ENCODE measurements at places on chromosomes 6 and 20.

GRCh38 chr20:33082546-33082945 lies 3.1 kb downstream of the BPIFB4 start:
- DNase-seq: no peak

DNA sequence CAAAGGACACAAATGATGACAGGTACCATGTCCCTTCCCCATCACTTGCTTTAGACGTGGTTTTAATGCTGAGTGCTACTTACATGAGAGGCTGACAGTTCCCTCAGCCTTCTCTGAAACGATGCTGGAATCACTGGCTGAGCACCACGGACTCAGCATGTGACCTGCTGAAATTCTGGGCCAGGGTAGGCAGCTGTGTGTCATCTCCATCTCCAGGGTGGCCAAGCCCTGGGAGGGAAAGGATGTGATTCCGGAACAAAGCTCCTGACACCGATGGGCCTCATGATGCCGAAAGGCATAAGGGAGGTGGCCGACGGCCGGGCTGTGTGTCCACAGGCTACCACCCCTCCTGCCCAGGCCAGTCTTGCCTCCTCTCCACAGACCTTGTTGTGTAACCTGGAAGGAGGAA lies 184.3 kb upstream of the CST7 start:
- no peak for DNase-seq

- no peak for DNase-seq
Measured at GRCh38 chr20:41889126-41889843, 271.1 kb upstream of the CHD6 start.

GRCh38 chr20:35269055-35269781 lies 8.7 kb downstream of the MMP24OS start:
- peak; percentile 51 for DNase-seq

DNA sequence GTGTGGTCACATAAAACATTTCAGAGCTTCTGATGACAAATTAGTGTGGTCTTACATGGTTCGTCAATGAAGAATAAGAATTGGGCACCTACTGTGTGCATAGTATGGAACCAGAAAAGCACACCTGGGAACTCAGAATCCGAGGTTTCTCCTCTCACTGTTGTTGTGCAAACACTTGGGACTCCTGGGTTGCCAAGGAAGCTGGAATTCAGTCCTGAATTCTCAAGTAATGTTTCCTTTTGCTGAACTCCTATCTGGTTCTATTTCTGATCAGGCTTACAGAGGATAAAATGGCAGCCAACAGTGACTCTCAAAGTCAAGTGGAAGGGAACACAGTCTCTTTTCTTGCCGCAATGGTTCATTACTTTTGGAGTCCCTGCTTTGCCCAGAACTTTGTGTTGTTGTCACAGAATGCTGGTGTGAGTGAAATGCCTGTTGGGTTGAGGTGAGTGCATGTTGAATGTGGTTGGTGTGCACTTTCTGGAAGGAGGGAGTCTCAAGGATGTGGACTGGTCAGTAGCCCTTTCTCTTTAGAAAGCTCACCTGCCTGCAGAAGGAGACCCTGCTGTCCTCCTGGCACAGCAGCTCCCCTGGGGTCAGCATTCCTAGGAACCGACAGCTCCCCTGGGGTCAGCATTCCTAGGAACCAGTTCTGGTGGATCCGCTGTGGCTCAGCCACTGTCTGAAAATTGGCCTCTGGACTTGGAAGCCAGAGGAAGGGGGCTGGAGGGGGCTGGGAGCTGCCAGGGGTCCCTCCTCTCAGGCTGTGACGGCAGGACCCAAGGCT lies 1.4 kb downstream of the UNC93A start:
- no peak for DNase-seq

DNA sequence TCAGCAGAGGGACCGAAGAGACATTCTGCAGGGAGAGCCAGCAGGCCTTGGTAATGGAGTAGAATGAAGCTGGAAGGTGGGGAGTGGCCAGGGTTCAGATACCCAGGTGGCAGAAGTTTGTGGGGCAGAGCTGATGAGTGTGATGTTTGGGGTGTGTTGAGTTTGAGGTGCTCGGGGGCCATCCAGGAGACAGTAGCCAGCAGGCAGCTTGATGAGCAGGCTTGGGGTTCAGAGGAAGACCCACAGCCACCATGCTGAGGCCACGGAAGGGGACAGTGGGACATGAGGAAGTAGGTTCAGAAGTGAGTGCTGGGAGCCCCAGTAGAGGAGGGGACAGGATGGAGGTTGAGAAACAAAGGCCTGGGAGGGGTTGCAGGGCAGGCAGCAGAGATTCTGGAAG lies 11.1 kb upstream of the FOXS1 start:
- no peak for DNase-seq

DNA sequence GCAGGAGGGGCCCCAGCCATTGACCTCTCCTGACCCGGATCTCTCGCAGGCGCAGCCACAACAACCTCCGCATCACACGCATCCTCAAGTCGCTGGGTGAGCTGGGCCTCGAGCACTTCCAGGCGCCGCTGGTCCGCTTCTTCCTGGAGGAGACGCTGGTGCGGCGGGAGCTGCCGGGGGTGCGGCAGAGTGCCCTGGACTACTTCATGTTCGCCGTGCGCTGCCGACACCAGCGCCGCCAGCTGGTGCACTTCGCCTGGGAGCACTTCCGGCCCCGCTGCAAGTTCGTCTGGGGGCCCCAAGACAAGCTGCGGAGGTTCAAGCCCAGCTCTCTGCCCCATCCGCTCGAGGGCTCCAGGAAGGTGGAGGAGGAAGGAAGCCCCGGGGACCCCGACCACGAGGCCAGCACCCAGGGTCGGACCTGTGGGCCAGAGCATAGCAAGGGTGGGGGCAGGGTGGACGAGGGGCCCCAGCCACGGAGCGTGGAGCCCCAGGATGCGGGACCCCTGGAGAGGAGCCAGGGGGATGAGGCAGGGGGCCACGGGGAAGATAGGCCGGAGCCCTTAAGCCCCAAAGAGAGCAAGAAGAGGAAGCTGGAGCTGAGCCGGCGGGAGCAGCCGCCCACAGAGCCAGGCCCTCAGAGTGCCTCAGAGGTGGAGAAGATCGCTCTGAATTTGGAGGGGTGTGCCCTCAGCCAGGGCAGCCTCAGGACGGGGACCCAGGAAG lies 4.5 kb upstream of the COL9A3 start:
- DNase-seq: no peak

- no peak for DNase-seq
Measured at GRCh38 chr20:43507150-43508080, at the start of gene L3MBTL1. Gene L3MBTL1 (plus strand): TSS chr20:43507697. CDS start chr20:43513504, 5,807 bp downstream.

DNA sequence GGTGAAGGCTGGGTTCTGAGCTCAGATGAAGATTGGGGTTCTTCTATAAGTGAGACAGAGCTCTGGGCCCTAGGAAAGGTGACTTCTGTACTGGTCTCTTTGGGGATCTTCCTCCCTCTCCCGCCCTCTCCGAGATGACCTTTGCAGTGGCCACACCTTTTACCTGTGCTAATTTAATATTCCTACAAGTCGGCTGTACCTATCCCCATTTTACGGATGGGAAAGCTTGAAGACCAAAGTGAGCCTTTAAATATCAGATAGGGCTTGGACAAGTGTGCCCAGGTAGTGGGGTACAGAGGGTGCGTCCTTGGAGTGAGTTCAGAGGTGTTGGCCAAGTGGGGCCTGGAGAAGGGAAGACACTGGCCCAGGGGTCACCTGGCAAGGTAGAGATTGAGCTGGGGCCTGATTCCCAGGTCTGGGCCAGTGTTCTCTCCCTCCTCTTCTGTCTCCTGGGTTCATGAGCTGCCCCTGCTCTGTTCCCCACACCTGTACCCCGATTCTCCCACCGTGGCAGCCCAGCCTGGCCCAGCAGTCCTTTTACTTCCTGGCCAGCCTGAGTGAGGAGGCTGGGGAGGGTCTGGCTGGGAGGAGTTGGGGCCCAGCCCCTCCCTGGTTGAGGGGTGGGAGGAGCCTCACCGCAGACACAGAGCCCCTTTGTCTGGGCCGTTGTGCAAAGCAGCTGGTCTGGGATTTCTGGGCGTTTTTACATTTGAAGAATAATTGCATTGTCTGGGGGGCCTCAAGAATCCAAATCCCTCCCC lies 152.1 kb upstream of the RNF24 start:
- no peak for DNase-seq

- no peak for DNase-seq
Measured at GRCh38 chr6:14709900-14710299, 536.0 kb upstream of the JARID2 start.

- DNase-seq: no peak
Measured at GRCh38 chr20:3659492-3660261, 3.5 kb downstream of the GFRA4 start.

DNA sequence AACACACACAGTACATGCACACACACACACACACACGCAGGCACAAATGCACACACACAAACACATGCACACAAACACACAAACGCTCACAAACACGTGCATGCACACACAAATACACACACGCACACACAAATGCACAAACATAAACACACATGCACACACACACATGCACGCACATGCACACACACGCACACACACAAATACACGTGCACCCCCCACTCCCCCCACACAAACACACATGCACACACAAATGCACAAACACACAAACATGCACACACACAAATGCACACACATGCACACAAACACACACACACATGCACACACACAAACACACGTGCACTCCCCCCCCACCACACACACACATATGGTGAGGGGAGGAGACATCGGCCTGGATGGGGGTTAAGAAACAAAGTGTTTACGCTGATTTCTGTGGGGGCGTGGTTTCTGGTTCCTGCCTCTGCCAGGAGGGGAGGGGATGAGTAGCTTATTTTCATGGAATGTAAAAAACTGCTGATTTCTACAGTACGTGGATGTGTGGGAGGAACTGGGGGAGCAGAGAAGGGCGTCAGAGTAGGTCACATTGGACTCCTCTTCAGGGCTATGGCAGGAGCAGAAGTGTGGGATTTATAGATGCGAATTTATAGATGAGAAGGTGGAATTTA lies 607.2 kb downstream of the QKI start:
- DNase-seq: no peak

DNA sequence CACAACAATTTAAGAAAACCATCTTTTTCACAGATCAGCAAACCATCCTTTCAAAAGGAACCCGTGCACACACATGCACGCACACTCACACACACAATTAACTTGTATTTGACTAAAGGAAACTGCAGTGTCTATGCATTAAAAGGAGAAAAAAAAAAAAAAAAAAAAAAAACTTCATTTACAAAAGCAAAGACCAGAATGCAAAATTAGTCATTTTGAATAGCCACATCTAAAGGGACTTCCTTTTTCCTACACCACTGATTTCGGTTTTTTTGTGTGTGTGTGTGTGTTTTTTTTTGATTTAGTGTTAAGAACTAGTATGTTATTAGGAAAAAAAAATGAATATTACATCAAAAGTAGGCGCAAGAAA lies 6.3 kb downstream of the ZMYND8 start:
- DNase-seq: peak; percentile 39

DNA sequence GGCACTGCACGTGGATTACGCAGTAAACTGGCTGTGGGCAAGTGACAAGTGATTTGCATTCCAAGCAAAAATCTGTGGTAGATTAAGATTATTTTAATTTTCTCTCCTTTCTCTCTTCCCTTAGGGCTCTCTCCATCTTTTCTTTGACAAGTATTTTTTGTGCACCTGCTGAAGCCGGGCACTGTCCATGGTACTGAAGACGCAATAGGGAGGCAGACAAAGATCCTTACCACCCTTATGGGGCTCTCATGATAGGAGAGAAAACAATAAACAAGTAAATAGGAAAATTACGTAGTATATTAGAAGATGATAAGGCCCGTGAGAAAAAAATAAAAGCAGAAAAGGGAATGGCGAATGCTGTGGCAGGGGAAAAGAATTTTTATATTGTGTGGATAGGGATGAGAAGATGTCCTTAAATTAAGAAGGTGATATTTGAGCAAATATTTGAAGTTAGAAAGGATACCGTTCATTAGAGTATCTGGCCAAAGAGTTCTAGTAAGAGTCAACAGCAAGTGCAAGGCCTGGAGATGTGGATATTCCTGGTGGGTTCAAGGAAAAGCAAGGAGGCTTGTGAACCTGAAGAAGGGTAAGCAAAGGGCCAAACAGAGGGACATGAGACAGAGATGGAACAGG lies 146.0 kb downstream of the LAMP5 start:
- no peak for DNase-seq

- DNase-seq: no peak
Measured at GRCh38 chr6:84284428-84285049, 57.1 kb upstream of the CEP162 start.

- DNase-seq: no peak
Measured at GRCh38 chr6:98787961-98788360, 46.4 kb upstream of the POU3F2 start.

- DNase-seq: no peak
Measured at GRCh38 chr6:136587527-136587926, 37.3 kb upstream of the MAP7 start.

DNA sequence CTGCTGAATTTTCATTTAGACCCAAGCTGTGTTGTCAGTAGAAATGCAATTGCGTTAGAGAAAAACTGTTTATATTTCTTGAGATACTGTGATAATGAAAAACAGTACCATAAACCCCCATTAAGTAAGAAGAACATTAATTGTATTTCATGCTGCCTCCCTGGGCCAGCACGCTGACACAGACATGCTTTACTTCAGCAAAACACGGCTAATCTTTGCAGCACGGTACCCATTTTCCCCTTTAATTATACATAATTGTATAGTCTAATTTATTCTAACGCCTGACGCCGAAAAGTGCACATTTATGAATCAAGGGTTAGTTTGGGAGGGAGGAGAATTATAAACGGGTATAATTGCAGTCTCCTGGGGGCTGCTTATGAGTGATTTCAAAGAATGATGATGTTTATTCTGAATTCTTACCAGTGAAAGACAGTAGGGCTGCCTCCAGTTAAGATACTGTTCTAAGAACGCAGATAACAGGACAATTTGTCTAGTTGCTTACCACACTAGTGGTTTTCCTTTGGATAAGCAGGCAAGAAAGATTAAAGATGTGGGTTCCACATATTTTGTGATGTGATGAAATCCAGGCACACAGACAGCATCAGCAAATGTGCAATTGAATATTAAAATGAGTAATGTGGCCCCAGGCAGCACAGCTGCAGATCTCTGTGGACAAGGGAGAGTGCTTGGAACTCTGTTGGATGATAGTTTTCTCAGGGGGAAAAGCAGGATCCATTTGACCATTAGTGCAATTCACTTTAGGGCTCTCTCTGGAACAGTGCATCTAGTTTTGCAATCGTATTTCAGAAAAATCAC lies 4.7 kb upstream of the SULF2 start:
- no peak for DNase-seq

DNA sequence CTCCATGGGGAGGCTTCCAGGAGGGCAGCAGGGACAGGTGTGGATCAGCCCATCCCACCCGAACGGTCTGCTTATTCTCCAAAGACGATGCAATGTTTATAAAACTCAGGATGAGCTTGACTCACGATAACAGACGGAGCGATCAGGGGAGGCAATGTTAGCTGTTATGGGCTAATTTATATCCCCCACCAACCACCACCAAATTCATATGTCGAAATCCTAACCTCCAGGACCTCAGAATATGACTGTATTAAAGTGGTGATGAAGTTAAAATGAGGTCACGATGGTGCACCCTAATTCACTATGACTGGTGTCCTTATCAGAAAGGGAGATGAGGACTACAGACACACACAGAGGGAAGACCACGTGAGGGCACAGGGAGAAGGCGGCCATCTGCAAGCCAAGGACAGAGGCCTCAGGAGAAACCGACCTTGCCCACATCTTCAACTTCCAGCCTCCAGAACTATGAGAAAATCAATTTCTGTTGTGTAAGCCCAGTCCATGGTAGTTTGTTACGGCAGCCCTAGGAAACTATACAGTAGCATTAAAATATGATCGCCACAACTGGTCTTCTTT lies 7.0 kb downstream of the ADTRP start:
- no peak for DNase-seq

GRCh38 chr6:153790048-153790447 lies 249.0 kb upstream of the OPRM1 start:
- DNase-seq: no peak
